ENCODE measurements at places on chromosomes 6 and 20.

DNA sequence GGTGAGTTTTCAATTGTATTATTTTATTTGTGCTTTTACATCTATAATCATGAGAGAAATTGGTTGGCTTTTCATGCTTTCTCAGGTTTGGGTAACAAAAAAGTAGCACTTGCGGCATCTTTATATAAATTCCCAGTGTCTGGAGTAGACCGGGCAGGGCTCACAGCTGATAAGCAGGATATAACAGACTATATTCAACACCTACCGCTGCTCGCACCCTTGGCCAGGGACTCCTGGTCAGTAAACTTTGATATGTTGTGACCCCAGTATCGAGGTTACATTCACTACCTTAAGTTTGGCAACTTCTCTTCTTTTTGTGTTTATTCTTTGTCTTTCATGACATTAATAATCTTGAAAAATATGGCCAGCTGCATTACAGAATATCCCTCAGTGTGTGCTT lies 343.4 kb downstream of the TBC1D32 start:
- DNase-seq, result no peak

- DNase-seq, result no peak
Observed at GRCh38 chr6:75337835-75338580, 53.4 kb upstream of the TMEM30A start.

DNA sequence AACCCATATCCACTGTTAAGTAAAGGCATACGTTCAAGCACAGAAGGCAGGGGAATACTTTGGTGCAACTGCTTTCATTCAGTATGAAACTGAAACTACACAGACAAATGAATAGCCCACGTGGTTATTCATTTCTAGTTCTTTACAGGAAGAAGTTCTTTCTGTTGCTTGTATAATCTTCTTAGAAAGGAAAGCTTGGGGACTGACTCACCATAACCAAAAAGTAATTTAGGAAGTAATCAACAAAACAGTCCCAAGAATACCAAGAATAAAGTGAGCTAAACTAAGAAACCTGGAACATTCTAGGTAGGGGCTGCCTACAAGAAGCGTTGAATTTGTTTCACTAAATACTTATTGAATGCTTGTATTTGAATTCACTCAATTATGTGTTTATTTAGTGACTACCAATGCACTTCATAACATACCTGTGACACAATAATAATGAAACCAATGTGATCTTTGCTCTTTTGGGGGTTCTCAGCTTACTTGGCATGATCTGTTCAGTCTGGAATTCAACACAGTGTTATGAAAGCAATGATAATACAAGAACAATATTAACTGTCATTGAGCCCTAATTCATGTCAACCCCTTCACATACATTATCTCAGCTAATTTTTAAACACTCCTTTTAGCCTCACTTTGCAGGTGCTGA lies 25.1 kb upstream of the KIAA0408 start:
- DNase-seq, result peak; percentile 86

GRCh38 chr6:156181506-156181905 lies 595.7 kb upstream of the ARID1B start:
- no peak for DNase-seq

GRCh38 chr6:7912736-7913517 lies 2.3 kb upstream of the TXNDC5 start:
- DNase-seq, result no peak

DNA sequence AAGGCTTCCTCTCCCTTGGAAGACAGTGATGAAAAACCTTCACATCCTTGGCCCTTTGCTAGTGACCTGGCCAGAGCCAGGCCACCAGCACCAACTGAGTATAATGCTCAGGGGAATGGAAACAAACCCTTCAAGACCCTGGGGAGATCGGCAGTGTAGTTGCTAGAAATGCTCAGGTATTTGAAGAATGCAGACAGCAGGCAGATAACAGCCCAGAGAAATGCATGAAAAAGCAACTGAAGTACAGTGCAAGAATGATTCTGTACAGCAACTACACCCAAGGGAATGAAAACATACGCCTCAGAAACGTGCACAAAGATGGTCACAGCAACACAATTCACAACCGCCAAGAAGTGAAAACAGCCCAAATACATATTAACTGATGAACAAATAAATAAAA lies 41.1 kb downstream of the PPP1R3G start:
- no peak for DNase-seq

GRCh38 chr6:33683051-33683571 lies 28.4 kb downstream of the UQCC2 start:
- DNase-seq, result peak; percentile 11

DNA sequence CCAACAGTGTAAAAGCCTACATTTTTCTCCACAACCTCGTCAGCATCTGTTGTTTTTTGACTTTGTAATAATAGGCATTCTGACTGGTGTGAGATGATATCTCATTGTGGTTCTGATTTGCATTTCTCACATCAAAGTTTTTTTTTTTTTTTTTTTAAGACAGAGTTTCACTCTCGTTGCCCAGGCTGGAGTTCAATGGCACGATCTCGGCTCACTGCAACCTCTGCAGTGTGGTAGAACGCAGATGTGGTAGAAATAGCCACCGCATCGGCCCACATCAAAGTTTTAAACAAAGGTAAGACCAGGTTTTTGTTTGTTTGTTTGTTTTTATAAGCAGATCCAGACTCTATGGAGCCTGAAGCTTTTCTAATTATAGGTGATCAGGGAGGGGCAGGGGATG lies 12.7 kb upstream of the PPP1R3G start:
- no peak for DNase-seq

DNA sequence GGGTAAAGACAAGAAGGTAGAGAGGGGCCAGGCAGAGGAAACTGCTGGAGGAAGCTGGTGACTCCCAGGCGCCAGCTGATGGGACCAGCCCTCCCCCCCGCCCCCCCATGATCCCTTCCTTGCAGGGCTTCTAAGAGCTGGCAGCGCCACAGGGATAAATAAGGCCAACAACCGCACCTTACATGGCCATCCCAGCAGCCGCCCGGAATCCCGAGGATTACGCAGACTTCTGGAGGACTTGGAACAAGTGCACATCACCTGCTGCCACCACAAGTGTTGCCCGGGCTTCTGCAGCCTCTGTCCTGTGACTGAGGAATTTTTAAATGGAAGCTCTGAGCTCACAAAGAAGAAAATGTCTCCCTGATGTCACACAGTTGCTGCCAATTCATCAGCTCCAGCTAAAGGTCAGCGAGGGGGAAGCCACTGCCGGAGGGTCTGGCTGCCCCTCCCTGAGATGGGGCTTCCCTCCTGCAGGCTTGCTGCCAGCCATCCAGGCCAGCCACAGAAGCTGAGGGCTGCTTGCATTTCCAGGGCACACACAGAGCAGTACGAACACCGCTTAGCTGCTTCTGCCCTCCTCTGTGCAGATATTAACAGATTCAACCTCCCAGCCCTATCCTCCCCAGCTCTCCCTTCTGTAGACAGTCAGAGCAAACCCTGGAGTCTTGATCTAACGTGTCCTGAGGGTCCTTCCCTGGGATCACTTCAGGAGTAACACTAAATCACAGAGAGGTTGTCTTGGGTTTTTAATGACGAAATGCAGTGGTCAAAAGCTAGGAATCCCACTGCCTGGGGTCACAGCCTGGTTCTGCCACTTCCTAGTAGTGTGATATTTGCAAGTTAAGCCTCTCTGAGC lies 38.6 kb upstream of the PIM1 start:
- peak; percentile 15 for DNase-seq

- DNase-seq, result no peak
Observed at GRCh38 chr6:57222743-57223077, 603 bp upstream of the RAB23 start.

DNA sequence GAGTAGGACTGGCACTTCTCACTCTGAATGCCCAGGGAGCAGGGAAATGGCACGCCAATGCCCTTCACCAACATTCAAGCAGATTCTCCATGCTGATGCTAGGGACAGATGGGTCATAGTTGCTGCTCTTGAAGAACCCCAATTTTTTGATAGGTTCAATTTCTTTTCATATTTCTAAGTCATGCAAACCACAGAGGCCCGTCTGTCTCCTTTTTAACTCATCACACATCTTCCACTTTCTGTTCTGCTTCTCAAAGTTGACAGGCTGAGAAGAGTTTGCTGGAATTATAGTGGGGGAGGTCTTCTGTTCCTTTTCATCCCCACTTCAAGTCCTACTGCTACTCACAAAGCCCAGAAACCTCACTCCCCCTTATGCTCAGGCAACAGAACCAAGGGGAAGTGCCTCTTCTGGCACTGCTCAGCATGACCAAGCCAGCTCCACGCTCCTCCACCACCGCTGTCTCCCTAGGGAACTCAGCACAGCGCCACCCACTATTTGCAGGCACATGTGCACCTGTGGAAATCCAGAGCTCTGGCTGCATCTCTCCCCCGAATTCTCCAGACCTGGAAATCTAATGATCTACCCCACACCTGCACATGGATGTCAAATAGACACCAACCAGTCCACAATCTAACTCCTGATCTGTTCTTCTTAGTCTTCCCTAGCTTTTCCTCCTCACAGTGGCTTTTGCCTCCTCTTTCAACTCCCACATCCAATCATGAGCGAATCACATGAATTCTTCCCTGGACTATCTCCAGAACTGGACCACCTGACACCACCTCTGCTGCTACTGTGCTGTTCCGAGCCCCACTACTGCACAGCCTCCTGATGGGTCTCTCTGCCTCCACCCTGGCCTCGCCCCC lies 10.7 kb downstream of the ZBTB24 start:
- DNase-seq, result peak; percentile 75

DNA sequence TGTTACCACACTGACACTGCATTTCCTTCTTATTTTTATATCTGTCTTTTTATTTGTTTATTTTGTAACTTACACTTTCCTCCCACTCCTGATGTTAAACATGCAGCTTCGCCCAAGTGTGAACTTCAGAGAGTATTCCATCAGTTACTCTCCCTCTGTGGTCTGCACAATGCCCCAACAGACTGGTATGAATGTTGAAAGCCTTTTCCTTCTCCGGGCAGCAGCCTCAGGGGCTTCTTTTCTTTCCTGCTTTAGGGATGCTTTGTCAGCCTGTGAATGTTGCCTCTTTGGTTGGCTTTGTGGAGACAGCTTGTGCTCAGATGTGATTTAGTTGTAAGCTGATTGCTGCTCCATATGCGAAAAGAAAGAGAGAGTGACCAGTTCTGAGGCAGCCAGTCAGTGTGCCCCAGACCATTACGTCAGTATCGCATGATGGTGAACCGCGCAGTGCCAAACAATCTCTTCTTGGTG lies 44.0 kb downstream of the SMPDL3A start:
- no peak for DNase-seq

- DNase-seq, result no peak
Observed at GRCh38 chr6:52546678-52547077, 30.2 kb downstream of the TRAM2 start.

DNA sequence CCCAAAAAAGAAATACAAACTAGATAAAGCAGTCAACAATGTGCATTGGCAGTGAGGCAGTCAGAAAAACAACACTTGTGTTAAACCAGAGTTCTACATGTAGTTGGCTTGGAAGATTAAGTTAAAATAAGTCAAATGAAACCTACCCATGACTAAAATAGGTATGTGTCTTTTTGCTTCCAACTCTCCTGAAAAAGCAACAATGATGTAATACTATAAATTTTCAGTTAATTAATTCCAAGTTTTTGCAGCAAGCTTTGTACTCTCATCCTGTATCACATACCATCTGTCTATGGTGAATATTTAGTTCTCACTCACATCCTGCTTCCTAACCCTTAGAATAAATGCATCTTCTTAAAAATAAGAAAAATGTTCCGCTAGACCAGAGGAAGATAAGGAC lies 261.5 kb downstream of the KIF16B start:
- DNase-seq, result no peak

- DNase-seq, result no peak
Observed at GRCh38 chr6:5956939-5957338, 49.8 kb downstream of the NRN1 start.

- no peak for DNase-seq
Observed at GRCh38 chr6:44057931-44058616, 69.2 kb downstream of the MRPL14 start.

- DNase-seq, result no peak
Observed at GRCh38 chr6:17638212-17638715, 38.2 kb downstream of the FAM8A1 start.

DNA sequence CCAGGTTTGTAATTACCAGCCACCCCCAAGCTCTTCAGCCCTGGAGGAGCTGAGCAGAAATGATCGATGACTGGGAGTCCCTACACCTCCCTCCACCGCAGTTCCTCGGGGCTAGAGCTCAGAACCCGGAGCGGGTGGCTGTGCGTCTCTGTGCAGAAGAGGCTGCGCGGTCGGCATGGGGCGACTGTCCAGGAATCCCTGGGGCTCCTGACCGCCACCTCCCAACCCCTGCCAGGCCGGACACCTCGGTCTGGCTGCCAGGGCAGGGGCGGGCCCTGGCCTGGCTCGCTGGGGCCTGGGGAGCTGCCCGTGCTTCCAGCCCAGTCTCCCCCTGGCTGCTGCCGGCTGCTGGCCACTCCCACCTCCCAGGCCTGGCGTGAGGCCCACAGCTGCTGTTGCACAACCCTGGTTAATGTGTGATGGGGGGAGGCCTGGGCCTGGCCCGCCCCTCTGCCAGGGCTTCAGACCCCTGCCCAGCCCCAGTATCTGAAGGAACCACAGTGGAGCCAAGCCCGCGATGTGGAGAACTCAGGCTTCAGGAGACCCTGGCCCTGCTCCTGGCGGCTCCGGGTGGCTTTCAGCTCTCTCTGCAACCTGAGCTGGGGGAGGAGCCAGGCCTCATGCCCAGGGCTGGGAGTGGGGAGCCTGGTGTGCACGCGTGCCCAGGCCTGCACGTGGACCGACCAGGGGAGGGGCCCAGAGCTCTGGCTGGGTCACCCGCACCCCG lies 1.2 kb downstream of the SLC2A4RG start:
- DNase-seq, result peak; percentile 82

GRCh38 chr20:25553819-25554296 lies 31.5 kb downstream of the NINL start:
- DNase-seq, result no peak

- DNase-seq, result no peak
Observed at GRCh38 chr6:53026526-53026925, 31.4 kb upstream of the GSTA4 start.

- no peak for DNase-seq
Observed at GRCh38 chr6:152700427-152700826, 2.7 kb downstream of the MYCT1 start.

GRCh38 chr20:18019068-18019467 lies 38.6 kb downstream of the OVOL2 start:
- DNase-seq, result peak; percentile 71

DNA sequence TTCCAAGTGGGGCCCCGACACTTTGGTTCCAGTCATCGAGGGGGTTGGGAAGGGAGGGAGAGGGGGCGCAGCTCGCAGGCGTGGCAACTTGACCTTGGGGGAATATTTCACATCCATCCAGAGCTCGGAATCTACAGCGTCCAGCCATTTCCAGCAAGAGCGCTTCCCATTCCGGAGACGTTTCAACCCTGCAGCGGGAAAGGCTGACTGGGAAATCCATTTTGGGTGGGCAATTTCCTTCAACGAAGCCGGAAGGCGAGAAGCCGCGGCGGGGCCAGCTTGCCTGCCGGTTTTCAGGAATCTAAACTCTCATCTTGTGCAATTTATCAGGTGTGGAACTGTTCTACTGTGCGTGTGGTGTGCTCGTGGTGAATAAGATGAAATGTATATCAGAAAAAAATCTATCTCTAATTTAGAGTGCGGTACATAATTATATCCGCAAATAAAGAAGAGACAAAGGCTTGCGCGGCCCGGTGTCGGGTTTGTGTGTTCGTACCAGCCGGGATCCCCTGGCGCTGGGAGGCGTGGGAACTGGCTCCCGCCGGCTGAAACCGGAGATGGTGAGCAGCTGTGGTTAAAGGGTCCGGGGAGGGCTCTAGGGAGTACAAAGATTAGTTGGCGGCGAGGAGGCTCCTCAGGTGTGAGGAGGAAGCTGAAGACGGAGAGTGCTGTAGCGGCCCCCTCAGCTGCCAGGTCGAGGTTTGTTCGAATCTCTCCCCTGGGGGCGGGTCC lies 4.8 kb downstream of the SLC32A1 start:
- no peak for DNase-seq

- no peak for DNase-seq
Observed at GRCh38 chr6:8750627-8751026, 315.3 kb upstream of the SLC35B3 start.

All from MV-4-11 (cell line).